Activated CD8-positive, alpha-beta T cell treated with anti-CD3 and anti-CD28 coated beads for 36 hours (primary cell): ENCODE measurements at places on chromosomes 11 and 22. TPM values are rescaled to one million over a fixed set of nuclear protein-coding genes. Genes with fewer than 3 reads are reported as not detected.

DNA sequence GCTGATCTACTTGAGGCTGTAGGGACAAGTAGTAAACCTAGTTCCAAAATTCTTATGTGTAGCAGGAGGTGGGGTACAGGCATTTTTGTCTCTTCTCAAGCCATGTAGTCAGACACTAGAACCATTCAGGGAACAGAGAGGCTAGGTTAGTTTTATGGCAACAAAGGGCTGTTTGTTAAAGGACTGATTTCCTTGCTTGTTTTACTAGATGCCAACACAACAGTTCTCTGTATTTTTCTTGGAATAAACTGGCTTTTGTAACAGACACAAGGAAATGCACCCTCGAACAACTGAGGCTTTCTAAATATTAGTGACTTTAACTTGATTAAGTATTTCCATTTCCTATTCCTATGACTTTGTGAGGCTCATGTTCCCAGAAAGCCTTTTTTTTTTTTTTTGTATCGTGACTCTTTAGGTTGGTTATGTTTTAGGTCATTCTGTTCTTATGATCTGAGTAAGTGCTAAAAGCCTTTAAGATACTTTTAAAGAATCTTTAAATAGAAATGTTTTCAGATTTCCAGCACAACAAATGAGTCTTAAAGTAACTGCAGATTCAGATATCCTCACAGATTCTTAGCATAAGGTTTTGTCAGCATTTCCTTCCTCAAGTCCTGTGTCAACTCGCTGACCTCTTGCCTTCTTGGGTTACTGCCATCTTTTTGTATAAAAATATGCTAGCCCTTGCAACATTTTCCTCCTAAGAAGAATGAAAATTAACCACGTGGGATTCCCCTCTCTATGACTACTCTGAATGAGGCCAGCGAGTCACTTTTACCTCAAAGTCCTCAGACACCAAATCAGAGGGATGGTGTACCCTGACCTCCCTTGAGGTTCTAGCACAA lies 92.5 kb downstream of the CCDC83 start:
- DNase-seq, result peak; percentile 60

DNA sequence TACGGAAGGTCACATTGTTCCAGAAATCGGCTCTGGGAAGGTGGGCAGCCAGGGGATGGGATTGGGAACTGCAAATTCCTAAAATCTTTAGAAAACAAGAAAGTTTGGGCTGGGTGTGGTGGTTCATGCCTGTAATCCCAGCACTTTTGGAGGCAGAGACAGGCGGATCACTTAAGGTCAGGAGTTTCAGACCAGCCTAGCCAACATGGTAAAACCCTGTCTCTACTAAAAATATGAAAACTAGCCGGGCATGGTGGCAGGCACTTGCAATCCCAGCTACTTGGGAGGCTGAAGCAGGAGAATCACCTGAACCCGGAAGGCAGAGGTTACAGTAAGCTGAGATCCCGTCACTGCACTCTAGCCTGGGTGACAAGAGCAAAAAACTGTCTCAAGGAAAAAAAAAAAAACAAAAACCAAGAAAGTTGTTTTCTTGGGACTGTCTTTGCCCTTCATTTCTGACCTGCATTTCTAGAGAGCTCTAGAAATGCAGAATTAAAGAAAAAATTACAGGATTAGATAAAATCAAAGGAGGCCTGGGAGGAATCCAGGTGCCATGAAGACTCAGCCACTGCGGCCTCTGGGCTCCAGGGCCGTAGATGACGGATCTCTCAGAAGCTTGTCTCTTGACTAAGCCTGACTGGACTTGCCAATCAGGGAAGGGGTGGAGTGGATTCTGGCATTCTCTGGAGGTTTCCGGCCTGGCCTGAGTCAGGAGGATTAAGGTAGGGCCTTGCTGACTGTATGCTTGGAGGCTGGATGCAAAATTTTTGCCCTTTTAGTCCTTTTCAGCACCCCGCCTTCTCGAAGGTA lies 5.3 kb upstream of the MALAT1 start:
- no peak for DNase-seq

DNA sequence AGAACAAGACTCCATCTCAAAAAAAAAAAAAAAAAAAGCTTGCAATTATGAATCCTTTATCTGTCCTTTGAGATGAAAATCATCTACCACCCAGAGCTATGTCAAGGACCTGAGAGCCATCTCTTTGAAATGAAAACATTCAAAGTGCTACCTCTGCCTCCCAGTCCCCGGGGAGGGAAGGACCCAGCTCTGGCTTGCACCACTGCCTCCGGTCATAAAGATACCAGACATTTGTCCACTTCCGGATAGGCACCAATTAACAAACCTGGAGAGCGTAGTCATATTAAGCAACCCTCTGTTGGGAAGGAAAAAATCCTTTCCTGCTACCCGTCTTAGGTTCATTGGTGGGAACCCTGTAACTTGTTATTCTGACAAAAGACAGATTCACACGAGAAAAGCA lies 98.6 kb downstream of the ARHGAP8 start:
- no peak for DNase-seq

GRCh38 chr11:105073456-105074165 lies 28.5 kb upstream of the CARD16 start:
- no peak for DNase-seq

DNA sequence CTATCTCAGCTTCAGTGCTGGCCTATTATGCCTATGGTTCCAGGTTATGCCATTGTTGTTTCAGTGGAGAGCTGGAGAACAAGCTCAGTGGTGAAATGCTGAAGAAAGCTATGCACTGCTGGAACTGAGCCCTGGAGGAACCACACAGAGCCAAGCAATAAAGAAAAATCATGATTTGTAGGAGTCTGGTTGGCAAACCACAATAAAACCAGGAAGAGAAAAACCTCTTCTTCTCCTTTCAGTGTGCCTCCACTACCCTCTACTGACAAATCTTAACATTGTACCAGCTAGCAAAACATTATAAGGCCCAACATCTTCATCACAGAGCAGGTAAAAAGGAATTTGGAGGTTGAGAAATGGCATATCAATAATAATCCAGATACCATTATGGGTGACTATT lies 5.3 kb downstream of the OR51F2 start:
- DNase-seq, result no peak

DNA sequence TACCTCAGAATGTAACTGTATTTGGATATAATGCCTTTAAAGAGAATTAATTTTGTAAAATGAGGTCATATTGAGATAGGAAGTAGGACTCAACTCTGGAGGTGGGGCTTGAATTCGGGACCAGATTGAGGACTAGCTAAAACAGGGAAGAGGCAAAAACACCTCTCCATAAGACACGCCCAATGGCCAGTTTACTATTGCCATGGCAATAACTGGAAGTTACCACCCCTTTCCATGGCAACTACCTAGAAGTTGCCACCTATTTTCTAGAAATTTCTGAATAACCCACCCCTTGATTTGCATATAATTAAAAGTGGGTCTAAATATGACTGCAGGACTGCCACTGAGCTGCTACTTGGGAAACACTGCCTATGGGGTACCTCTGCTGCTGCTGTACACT lies 206.4 kb downstream of the TTC28 start:
- no peak for DNase-seq

GRCh38 chr11:106447631-106448191 lies 370.2 kb downstream of the AASDHPPT start:
- DNase-seq, result no peak

GRCh38 chr11:127050186-127050585 lies 49.6 kb upstream of the KIRREL3 start:
- no peak for DNase-seq

DNA sequence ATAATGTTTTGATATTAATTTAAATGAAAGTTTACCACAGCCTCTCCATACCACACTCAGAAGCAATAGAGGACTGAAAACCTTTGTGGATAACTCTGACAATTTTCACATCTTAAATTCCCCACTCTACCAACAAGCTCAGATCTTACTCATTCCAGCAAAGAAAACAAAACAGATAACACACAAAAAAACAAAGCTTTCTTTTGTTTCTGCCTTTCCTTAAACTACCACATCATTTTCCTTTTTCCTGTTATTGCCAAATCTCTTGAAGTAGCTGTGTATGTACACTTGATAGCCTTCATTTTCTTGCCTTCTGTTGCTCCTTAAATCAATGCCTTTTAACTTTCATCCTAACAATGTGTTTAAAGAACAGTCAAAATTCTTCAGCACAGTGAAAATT lies 484.9 kb downstream of the NTM start:
- no peak for DNase-seq

DNA sequence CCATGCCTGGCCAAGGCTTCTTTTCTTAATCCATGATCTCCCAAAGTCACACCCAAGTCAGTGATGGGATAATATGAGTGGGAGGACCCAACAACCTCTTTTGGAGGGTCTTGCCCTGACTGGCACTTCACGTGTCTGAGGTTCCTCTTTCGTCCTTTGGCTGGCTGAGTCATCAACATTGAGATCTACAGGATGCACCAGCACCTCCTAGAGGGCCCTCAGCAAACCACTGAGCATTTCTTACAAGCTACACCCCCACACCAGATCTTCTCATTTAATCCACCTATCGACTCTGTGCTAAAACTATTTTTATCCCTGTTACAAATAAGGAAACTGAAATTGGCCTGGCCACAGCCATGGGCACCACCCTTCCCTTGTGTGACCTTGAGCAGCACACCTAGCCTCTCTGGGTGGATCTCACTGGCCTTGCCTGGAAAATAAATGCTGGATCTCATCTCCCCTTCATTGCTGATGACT lies 63.4 kb downstream of the FLI1 start:
- DNase-seq, result peak; percentile 88

- DNase-seq, result no peak
Observed at GRCh38 chr22:41526226-41526829, 17.9 kb downstream of the POLR3H start.

- DNase-seq, result no peak
Observed at GRCh38 chr22:44581096-44581435, 83.0 kb upstream of the RTL6 start.

DNA sequence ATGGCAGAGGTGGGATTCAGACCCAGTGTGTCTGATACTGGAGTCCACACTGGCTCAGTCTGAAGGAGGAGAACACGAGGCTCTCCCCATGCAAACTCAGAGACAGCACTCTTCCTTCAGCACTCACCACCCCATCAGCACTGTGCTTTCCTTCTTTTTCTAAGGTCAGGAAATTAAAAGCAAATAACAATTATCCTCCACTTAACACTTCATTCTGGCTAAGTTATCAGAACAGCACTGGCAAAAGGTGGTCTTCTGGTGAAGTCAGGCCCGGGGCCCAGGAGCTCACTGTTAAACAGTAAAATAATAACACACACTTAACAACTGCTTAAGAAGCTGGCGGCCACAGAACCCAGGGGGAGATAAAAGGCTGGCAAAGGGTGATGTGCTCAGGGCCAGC lies 107.1 kb downstream of the NAT10 start:
- DNase-seq, result no peak

DNA sequence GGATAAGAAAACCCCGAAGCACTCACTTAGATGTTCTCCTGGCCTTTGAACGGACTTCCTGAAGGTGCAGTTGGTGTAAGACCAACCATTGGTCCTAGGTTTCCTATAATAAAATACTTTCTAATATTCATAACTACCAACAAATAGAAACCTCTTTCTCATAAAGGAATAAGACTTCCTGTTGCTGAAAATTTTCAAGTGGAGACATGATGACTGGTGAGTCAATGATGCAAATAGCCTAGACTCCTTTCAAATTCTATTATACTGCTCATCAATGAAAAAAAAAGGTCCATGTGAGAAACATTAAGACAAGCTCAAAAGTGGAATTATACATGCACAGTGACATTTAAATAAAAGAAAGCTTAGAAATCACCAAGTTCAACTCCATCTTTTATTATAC lies 862.8 kb downstream of the FAM181B start:
- no peak for DNase-seq

GRCh38 chr11:569158-569885 lies 6.9 kb upstream of the PHRF1 start:
- DNase-seq, result no peak

DNA sequence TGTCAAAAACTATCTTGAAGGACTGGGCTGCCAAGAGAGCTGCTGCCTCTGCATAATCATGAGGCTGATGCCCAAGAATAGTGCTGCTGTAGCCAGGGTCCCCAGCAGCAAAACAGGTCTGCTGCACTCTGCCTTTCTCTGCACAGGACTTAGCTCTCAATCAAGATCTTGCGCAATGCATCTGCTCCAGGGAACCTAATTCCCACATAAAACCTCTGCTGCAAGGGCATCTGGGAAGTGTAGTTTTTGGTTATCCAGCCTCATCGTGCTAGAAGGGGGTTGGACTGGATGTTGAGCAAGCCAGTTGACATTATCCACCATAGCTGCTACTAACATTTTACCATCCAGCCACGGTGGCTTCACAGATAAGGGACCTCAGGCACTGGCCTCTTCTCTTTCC lies 192.7 kb downstream of the C11orf91 start:
- DNase-seq, result no peak

DNA sequence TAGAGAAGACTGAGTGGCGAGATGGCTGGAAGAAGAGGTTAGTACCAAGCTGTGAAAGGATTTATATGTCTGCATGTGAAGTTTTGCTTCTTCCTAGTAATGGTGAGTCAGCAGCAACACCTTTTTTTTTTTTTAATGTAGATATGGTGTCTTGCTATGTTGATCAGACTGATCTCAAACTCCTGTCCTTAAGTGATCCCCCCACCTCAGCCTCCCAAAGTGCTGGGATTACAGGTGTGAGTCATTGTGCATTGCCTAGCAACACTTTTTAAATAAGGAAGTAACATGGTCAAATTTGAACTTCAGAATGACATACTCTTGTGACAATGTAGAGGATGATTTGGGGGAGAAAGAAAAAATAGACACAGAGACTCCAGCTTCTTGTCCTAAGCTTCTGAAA lies 6.5 kb upstream of the CSTPP1 start:
- peak; percentile 49 for DNase-seq

DNA sequence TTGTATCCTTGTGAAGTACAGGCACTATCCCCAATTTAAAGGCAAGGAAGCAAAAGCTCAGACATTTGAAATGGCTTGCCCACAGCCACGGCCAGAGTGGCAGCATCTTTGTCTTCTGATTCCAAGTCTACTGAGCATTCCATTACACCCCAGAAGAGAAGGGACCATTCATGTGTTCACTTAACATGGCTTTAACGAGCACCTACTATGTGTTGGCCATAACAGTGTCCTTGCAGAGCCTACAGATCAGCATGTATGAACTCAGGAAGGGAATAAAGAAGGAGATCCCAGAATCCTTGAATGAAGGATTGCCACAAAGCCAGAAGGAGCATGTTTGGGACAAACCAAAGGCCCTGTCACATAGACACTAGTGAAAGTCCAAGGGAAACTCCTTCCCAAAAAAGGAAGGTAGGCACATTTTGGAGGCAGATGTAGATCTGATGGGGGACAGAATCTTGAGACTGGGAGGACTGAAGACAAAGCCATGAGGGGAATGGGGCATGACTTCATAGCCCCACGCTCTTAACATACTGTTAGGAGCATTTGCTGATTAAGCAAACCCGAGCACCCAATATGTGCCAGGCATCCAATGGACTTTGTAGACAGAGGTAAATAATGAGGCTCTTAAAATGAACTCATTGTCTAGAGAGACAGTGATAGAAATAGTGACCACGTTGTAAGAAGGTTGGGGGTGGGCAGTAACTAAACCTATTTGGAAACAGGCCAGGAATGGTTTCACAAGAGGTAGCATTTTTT lies 54.9 kb downstream of the P4HA3 start:
- DNase-seq, result no peak

ZNRF3 gene
- 2.0 TPM for total RNA-seq

PRR5 gene
- 26.8 TPM for total RNA-seq

PRRG4 gene
- 0.27 TPM for total RNA-seq

INS gene
- not detected for total RNA-seq

SYT8 gene
- not detected for total RNA-seq

PELI3 gene
- 6.7 TPM for total RNA-seq

THRSP gene
- not detected for total RNA-seq

OR5B21 gene
- total RNA-seq, result not detected

SLC16A8 gene
- not detected for total RNA-seq

OR5T3 gene
- not detected for total RNA-seq
